Nucleus accumbens (tissue), 56 donors: ENCODE measurements at places on chromosomes 7 and 10.

DNA sequence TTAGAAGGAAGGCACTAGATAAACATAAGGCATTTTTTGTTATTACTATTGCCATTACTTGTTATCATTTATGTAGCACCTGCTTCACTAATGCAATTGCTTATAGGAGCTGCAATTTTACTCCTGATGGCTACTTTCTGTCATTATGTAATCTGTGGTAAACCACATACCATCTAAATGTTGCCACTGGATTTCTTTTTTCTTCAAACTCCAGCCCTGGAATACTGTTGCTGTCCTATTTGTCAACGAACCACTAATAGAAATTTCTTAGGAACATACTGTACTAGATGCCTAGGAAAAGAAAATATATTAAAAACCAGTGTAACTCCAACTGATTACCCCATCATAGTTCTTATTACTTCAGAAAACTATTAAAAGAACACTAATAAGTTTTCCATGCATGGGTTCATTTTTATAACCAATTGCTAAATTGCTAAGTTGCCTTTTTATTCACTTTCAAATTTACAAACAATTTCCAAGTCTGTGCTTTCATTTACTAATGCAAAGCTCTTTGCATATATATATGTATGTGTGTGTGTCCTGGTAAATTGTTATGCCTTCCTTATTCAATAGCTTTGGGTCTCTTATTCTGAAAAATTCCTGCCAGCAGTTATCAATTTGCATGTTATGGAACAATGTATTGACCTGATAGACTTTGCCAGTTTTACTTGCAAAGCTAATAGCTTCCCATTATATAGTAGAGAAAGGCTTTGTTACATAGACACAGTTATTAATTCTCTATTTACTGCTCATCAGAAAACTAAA lies 287.4 kb downstream of the EXOC4 start:
- no peak for DNase-seq

GRCh38 chr10:12358863-12359564 lies 9.7 kb downstream of the CAMK1D start:
- DNase-seq = no peak

DNA sequence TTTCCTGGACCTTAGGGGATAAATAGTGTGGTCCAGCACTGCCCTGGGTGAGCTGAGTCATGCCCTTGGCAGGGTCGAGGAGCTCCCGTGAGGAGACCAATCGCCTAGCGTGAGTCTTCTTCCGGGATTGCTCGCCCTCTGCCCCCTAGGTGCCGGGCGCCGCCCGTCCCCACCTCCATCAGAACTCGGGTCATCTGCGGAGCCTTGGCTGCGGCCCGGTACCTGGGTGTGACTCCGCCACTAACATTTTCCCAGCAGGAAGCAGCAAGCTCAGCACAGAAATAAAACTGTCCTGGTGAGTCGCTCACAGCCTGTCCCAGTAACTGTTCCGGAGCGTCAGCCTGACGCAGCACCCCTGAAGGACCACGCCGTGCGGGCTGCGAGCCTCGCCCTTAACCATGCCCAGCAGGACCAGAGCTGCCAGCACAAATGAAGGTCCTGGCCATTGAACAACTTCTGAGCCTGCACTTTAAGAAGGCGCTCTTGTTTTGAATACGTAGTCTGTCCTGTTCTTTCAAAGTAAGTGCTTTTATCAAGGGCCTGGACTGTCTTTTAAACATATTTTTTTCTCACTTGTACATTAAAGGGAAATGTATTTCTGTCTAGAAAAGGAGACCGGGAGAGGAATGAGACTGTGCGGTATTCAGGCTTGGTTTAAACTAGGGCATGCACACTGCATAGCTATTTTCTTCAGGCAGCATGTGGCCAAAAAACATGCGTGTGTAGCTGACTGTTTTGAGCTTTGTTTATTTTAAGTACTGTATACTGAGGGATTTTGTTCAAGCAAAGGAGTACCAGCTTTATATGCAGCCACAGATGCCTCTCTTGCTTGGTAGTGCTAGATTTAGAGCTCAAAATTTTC lies 136.7 kb downstream of the HECW1 start:
- DNase-seq = no peak

GRCh38 chr7:88331322-88331721 lies 24.6 kb upstream of the STEAP4 start:
- no peak for DNase-seq

DNA sequence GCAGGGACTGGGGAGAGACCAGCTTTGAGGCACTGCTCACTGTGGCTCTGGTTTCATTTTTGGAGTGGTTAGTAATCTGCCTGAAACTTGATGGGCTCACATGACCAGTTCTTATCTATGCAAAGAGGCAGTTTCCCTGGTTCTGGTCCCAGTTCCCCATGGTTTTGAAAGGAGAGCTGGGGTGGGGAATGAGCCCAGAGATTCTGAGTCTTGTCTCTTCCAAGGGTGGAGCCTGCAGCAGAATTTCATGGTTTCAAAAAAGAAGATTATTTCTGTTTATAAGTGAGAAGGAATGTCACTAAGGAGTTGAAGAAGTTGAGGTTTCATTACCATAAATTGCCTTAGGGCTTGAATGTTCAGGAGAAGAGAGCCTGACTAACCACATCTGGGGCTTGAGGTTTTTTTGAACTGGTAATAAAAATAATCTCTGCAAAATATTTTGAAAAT lies 190.2 kb upstream of the HABP2 start:
- no peak for DNase-seq

- no peak for DNase-seq
These were observed 2.9 kb downstream of the HABP2 start for GRCh38 chr10:113555751-113556150.

GRCh38 chr10:68106656-68107055 lies 2.6 kb upstream of the MYPN start:
- no peak for DNase-seq

GRCh38 chr7:22594020-22594419 lies 94.0 kb upstream of the STEAP1B start:
- DNase-seq = no peak

DNA sequence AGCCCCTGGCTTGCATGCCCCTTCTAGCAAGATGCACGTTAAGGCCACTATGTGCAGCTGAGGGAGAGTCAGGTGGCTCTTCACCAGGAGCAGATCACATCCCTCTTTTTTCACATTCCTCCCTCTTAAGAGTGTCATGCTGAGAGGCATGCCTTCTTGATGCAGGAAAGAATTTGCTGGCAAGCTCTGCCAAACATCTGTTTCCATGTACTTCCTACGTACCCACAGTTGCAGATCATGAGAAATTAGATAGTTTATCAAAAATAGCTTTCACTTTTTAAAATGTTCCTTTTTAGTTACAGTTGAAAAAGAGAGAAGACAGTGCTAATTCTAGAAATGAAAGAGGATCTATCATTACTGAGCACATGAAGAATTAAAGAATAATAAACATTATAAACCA lies 79.7 kb upstream of the ZNF722 start:
- no peak for DNase-seq

- no peak for DNase-seq
These were observed 350.4 kb downstream of the DNAJB6 start for GRCh38 chr7:157687158-157687557.

- no peak for DNase-seq
These were observed 3.3 kb upstream of the DIP2C start for GRCh38 chr10:692682-693351.

- DNase-seq = no peak
These were observed 97.1 kb downstream of the GNAI1 start for GRCh38 chr7:80231707-80232106.

DNA sequence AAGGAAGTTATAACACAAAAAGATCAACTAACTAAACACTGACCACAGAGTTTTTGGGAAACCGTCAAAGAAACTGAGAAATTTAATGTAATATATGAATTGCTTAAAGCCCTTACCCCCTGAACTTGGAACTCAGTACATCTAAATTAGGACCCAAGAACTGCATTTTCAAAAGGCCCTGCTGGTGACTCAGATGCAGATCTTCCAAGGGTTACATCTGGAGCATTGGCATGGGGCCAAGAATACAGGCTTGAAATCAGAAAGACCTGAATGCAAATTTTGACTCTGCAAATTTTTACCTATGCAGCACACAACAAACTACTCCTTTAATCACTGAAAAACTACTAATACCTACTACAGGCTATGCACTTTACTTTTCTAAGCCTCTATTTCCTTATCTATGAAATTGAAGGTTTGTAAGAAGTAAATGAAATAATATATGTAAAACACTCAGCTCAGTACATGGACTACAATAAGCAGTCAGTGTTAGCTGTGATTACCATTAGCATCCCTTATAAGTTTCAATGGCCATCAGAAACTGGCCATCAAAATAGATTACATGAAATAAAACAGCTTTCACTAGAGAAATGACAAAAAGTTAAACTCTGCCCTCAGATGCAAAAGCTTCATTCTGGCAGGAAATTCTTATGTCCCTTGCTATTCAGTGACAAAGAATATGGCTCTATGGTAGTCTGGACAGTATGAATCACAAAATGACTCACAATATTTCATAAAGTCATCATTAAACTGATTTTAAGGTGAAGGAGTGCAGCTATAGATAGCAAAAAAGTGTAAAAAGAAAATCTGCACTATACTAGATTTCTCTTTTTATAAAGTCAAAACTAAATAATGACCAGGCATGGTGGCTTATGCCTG lies 43.6 kb downstream of the NSUN6 start:
- no peak for DNase-seq
